ENCODE measurements at places on chromosomes 5 and 9.

DNA sequence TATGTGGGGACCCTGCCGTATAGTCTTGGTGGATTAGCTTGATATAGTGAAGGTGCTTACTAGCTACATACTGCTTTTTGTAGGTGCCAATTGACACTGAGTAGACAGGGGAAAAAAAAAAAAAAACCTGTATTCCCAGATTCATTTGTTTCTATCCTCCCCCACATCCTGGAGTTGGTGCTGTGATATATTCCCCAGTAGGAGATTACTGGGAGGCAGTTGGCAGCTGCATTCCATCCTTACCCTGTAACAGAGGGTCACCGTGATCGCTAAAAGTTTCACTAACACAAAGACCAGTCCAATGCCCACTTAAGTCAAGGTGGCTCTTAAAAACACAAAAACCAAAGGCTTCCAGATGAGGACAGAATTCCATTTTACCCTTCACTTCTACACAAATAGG lies 27.4 kb upstream of the TOMM5 start:
- no peak for DNase-seq

DNA sequence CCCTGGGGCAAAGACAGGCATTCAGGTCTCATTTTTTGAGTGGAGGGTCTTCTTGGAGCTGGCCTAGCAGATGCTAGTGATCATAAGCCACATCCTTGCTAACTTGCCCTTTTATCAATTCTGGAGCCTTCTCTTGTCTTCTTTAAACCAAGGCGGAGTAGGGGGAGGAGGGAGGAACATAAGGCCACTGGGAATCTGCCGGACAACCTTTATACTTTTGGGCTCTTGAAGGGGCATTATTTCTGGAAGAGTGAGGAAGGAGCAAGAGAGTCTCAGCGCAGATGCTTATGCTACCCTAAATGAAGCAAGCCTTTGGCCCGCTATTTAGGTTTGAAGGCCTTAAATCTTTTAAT lies 2.0 kb downstream of the TMEFF1 start:
- no peak for DNase-seq

DNA sequence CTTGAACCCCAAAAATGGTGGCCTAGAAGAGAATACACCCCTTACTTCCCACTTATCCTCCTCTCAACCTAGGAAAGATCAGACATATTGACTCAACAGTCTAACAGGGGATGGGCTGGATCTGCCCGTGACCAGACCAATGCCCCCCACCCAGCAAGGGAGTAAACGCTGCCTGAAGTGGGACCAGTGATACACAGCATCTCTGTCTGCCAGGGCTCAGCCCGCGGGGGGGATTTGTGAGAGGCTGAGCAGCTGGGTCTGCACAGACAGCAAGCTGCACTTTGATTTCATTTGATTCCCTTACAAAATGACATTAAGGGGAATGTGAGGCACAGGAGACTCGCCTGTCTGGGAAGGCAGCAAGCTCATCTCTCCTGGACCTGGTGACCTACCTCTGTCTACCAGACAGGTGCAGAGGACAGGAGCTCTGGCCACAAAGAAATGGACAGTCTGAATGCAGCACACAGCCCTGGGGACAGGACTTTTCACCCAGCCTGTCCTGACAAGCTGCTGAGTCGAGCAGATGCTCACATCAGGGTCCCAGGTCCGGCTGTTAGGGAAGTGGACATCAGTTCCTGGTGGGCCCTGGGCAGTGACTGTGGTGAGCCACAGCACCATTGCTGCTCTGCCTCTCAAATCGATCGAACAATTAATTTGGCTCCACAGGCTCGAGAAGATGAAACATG lies 79.9 kb downstream of the RGS3 start:
- no peak for DNase-seq

- no peak for DNase-seq
Measured at GRCh38 chr5:155263381-155263780, 249.8 kb downstream of the KIF4B start.

DNA sequence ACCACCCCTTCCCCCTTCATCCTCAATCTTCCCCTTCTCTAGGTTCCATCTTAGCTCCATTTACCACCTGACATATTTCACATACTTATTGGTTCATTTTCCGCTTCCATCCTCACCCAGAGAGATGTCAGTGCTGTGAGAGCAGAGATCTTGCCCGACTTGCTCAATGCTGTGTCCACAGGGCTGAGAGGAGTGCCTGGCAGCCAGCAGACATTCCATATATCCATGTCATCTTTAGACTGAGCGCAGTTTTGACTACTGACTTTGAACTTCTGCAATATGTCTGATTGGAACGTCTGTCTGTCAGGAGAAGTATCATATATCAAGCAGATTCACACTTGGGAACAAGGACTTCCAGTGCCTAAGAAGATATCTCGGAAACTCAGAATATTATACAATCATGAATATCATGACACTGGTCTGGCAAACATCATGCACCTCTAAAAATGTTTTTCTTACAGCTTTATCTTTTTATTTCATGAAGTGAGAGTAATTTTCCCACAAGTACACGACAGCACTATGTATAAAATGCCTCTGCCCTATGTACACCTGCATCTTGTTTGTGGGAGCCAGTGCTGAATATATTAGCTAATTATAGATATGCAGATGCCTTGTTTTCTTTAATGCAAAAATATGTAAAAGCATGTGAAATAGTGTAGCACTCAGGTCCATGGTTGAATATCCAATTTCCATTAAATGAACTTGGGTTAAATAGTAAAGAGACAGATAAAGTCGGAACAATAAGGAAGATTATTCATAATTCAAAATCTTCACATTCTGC lies 454.0 kb upstream of the DAP start:
- no peak for DNase-seq

GRCh38 chr5:5290674-5291334 lies 131.7 kb upstream of the ICE1 start:
- no peak for DNase-seq

- no peak for DNase-seq
Measured at GRCh38 chr5:69007163-69007562, 86.7 kb upstream of the SLC30A5 start.

- DNase-seq = peak; percentile 29
Measured at GRCh38 chr5:141050622-141051520, at the start of gene PCDHB1. TSS of gene PCDHB1 (plus strand) at chr5:141051374. CDS start at chr5:141051471, 97 bp downstream.
